ENCODE measurements at places on chromosomes 5 and 9.

DNA sequence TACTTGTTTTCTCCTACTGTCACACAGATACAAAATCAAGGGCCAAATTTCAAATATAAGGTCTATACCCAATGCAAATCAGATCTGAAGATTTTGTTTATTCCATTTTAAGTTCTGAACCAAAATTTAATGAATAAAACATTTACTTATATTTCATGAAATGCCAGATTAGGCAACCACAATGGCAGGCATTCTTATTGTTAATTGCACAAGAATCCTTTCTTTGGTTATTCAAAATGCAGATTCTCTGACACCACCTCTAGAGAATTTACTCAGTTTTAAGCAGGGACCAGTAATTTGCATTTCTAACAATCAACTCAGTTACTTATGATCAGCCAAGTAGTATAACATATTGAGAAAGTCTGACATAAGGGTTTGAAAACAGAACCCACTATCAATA lies 972.4 kb upstream of the ACO1 start:
- peak; percentile 20 for DNase-seq

GRCh38 chr9:76926846-76927245 lies 20.9 kb upstream of the PRUNE2 start:
- DNase-seq, result no peak

DNA sequence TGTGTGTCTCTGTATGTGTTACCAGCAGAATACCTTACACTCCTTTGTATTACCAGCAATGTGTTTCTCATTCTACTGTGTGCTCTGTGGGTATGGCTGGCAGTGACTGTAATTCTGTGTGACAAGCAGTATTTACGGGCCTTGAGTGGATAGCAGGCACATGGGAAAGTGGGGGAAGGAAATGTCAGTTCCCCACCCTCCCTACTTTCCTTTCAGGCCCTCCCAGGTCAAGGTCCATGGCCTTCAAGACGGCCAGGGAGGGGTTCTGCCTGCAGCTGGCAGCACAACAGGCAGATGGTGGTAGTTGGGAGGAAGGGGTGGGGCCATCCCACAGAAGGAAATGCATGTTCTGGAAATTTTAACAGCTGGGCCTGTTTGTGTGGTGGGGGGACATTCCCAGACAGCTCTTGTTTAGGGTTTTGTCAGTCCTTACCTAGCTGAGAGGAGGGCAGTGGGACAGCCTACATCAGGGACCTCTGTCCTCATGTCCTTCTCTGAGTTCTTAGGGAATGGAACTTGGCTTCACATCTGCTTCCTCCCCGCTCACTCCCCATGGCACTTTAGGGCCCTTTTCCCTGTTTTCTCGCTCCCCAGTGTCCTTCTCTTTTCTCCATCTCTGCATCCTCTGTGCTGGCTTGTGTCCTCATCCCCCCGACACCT lies 14.6 kb upstream of the TNIP1 start:
- peak; percentile 49 for DNase-seq

- DNase-seq, result no peak
These were observed 54.0 kb downstream of the FEM1C start for GRCh38 chr5:115490596-115490995.

DNA sequence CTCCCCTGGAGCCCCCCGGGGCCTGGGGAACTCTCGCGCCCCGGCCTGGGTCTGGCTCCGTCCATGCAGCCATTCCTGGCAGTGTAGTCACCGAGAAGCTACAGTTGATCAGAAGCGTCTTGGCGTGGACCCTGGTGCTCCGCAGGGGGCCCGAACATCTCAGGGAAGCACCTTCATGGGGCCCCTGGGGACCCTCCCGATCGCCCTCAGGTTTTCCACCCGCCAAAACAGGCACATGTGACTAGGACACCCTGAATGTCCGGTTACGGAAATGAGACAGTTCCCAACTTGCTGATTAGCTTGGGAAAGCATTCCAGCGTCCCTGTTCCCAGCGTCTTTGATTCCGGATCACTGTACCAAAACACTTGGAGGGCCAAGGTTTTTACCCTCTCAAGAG lies 472 bp downstream of the FBXO4 start:
- peak; percentile 49 for DNase-seq

- no peak for DNase-seq
These were observed 6.9 kb downstream of the PCDHGA12 start for GRCh38 chr5:141437221-141437620.

DNA sequence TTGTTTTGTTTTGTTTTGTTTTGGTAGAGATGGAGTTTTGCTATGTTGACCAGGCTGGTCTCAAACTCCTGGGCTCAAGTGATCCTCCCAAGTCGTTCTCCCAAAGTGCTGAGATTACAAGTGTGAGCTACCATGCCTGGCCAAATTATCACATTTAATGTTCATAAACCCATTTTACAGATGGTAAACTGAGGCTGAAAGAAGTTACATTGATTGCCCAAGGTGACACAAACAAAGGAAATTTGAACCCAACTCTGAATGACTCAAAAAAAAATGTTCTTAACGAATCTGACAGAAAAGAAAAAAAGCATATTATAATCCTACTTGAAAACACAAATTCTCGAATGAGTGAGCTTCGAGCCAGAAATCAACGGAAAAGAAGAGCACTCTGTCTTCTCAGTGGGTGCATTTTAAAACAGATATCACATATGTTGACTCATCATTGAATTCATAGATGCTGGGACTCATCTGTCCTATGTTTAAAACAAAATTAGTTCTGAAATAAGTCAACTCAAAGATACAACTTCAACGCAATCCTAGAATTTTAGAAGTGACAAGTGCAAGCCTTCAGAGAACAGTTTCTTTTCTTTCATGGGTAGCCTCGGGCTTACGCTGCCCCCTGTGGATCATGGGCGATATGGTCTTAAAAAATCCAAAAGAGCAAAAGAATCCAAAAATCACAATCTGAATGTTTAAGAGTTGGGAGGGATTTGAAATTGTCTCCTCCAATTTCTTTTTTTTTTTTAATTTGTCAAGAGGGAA lies 28.4 kb downstream of the TIMD4 start:
- DNase-seq, result peak; percentile 27

- DNase-seq, result no peak
These were observed 95.0 kb upstream of the EFNA5 start for GRCh38 chr5:107765805-107766063.

DNA sequence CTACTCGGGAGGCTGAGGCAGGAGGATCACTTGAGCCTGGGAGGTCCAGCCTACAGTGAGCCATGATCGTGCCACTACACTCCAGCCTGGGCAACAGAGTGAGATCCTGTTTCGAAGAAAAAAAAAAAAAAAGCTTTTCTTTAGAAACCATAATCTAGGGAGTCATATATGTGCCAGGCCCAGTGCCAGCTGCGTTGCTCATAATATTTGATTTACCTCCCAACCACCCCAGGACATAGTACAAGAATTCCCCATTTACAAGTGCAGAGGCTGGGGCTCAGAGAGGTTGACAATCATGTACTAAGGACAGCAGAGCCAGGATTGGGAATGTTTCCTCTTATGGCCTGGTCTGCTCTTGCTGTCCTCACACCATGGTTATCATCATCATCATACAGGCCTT lies 25.1 kb upstream of the TRIM14 start:
- DNase-seq, result no peak

DNA sequence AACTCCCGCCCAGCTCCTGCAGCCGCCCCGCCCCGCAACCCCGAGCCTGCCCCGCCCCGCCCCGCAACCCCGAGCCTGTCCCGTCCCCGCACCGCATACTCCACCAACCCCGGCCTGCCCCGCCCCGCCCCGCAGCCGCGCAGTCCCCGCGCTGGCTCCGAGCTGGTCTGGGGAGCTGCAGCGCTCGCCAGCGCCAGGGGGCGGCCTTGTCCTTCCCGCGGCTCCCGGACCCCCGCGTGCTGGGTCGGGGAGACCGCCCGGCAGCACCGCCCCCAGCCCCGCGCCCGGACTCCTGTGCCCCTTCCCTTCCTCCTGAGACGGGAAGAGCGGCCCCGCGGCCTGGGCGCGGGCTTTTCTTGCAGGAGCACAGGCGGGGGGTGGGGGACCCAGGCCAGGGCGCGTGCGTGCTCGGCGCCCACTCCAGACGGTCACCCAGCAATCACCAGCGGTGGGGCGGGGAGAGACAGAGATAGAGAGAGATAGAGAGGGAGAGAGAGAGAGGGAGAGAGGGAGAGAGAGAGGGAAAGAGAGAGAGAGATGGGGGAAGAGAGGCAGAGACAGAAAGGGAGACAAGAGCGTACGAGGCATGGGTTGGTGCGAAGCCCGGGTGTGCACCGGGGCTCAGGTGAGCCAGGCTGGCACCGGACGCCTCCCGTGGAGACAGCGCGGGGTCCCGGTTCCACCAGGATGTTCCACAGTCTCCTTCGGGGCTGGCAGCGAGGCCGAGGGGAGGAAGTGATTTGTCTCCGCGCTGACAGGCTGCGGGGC lies 14.7 kb upstream of the TMEM250 start:
- DNase-seq, result no peak

DNA sequence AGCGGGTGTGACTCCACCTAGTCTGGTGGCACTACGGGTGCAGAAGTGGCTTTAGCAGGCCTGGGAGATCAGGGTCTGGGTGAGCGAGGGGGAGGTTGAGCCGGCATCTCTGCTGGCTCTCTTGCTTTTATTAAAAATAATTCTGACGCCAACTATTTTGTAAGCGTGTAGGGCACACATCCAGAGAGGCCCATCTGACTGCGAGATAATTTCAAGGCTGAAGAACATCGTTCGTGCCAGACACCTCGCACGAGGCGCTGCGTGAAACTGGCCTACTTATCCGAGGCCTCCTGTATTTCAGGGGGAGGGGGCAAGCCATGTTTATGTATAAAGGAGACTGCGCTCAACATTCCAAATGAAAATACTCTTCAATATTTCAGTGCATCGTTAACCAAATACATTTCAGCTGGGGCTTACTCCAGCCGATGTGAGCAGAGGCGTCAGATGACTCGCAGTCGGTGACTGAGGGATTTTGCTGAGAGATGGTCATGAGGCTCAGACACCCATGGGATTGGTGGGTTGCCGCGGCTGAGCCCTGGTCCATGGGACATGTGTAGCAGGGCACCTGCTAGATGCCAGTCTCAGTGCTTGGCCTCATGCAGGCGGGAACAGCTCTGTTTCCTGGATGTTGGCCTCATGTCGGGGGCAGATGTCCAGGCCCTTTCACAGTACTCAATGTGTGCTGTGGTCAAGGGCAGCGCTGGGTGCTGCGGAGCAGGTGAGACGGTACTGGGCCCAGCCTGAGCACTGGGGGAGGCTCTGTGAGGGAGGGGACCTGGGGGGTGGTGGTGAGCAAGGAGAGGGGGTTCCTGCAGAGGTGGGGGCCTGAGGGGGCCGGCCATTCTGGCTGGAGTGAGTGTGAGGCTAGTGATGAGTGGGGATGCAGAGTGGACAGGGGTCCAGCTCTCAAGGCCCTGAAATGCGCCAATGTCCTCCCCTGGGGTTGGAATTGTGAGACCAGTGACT lies 201.5 kb downstream of the DAB2IP start:
- DNase-seq, result no peak

DNA sequence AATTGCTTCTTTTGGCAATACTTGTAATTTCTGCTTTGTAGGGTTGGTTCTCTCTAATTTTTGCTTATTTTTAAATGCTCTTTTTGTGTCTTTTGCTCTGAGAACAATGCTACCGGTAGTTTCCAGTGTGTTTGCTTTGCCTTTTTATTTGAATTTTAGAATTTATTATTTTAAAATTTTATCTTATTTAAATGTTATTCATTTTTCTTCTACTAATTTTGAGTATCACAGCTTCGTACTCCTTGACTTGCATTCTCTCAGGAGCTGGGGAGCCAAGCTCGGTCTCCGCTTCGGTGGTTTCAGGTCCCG lies 45.9 kb downstream of the ANXA2R start:
- no peak for DNase-seq

DNA sequence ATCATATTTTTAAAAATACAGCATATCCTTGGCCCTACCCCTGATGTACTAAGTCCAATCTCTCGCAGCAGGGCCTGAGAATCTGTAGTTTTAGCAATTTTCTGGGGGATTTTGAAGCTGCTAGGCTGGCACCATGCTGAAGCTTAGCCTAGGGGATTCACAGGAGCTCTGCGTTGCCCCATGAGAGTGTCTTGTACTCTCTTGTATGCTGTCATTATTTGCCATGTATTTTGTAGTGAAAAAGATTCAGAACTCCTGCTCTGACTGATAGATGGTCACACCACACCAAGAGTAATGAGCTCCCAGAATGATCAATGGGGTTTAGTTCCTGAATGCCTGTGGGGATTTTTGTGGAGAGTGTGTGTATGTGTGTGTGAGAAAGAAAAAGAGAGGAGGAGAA lies 20.7 kb upstream of the TRMT10B start:
- DNase-seq, result no peak

DNA sequence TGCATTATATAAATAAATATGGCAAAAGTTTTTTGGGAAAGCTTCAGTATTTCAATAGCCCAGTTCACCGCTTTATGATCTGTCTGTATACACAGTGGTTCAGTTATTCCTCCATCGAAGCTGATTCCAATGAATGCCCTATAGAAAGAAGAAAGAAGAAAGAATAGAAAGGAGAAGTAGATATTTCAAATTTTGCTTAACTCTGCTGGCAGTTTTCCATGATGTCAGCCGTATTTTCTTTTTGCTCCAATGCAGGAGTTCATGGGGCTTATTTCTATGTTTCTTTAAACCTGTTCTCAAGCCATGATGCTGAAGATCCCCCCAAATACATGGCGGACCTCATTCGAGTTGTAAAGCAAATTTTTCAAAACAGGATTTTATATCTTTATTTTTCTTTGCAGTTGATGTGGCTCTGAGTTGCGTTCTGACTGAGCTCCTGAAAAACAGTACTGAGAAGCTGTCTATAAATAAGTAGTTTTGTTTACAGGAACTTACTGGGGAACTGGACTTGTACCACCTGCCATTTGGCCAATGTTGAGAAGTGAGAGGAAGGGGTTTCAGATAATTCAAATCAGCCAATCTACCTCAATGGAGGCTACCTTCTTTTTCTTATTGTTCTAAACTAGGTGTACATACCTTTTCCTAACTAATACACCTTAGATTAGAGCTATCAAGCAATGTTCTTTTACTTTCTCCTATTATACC lies 418.5 kb upstream of the MEF2C start:
- DNase-seq, result no peak

GRCh38 chr5:44160369-44160768 lies 228.9 kb downstream of the FGF10 start:
- DNase-seq, result no peak

- no peak for DNase-seq
These were observed 153.5 kb downstream of the MAT2B start for GRCh38 chr5:163658702-163659567.

- no peak for DNase-seq
These were observed 259.4 kb upstream of the VLDLR start for GRCh38 chr9:2362150-2362549.

GRCh38 chr9:99398241-99398640 lies 176.2 kb downstream of the SEC61B start:
- no peak for DNase-seq

DNA sequence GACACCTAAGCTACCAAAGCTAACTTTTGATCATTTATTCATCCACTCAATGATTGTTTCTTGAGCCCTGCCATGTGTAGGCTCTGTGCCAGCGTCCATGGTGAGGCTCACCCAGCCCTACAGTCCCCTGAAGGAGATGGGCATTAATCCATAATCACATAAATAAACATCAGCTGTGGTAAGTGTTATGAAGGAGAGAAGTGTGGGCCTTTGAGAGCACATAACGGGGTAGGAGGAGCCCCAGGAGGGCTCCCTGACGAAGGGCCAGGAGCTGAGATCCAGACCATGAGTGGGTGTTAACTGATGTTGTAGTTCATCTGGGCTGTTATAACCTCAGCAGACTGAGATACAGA lies 53.9 kb upstream of the AFAP1L1 start:
- no peak for DNase-seq

- peak; percentile 94 for DNase-seq
These were observed 81.1 kb upstream of the TNFAIP8 start for GRCh38 chr5:119274767-119275130.

All from renal cortical epithelial cell (primary cell).